Kidney glomerular epithelial cell (primary cell): ENCODE measurements at places on chromosomes 1 and 21.

DNA sequence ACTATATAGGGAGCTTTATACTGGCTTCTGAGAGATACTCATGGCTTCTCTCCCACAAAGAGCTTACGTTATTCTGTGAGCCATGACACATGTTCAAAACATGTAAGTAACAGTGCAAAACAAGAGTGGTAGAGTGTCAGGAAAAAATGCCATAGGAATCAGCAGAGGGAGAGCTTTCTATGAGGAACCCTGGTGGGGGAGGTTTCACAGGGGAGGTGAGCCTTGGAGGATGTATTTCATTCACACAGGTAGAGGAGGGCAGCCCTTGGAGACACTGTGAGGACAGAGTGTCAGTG lies 72.7 kb upstream of the LYST start:
- DNase-seq, result no peak

GRCh38 chr1:154404984-154405746 lies at the start of gene IL6R:
Gene IL6R (plus strand): TSS chr1:154405343. CDS start chr1:154405630, 287 bp downstream.
- DNase-seq, result peak; percentile 82

GRCh38 chr1:41713141-41713540 lies 205.6 kb downstream of the HIVEP3 start:
- no peak for DNase-seq

DNA sequence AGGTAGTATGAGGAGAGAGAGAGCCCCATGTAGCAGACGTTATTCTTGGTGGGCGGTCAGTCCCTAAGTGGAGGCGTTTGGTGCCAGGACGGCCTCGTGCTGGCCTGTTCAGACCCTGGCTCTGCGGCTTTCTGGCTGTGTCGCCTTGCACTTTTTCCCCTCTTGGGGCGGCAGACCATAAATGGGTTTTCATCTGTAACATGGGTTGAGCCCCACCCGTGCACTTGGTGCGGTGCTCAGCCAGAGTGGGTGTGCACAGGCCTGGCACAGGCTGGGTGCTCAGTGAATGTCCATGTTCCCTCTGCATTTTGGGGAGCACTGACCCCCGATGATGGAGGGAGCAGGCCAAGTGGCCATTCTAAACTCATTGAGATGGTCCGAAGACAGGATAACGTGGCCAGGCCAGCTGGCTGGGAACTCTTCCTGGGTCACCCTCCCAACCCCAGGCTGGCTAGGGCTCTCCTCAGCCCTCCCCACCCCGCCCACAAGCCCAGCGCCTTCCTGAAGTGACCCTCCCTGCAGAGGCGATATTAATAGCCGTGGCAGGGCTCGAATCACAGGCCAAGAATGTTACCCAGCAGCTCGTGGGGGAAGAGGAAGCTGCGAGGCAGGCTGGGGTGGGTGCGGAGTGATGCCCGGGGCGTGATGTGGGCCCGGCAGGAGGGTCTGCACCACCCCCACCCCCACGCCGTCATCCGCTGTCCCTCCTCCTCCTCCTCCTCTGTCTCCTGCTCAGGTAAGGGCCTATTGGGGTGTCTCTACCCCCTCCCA lies 78.5 kb downstream of the ARHGEF10L start:
- no peak for DNase-seq

- DNase-seq, result no peak
Observed at GRCh38 chr21:28758042-28758882, 234.4 kb downstream of the LTN1 start.

DNA sequence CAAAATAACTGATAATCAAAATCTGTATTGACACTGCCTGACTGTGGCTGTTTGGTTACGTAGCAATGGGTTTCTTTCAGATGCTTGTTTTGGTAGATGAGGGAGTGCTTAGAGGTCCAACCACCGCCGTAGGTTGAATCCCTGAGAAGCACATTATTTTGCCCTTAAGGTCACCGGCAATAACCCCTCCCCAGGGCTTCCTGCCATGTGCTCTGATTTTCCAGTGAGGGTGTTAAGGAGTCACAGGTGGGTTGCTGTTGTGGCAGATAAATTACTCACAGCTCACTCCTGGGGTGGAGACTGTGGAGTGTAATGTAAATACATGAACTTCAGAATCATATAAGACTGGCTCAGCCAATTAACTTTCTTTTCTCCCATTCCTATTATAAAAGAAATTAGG lies 81.5 kb upstream of the ZP4 start:
- no peak for DNase-seq

- DNase-seq, result no peak
Observed at GRCh38 chr1:4838231-4838630, 183.8 kb downstream of the AJAP1 start.
